ENCODE measurements at places on chromosomes 5 and 9.

DNA sequence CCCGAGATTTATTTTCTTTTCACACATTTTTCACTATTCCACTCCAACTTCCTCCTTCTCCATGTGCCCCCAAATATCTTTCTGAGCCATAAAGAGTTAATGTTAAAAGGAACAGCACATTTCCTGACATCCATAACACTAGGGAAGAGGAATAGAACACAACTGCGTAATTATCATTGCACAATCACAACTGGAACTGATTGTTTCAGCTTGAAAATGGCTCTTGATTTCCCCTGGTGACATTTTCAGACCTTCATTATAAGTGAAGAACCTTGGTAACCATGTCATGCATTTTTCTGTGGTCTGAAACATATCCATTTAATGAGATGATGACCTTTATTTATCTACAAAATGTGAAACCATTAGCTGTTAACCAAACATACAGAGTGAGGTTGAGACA lies 82.4 kb downstream of the PCSK1 start:
- DNase-seq, result no peak
- H3K4me1 ChIP-seq, result no peaks in the 10 kb centered on the region
- no peaks in the 10 kb centered on the region for H3K36me3 ChIP-seq
- no peak overlapping the region for H3K27ac ChIP-seq
- H3K27me3 ChIP-seq, result no peaks in the 10 kb centered on the region
- no peak overlapping the region for H3K4me3 ChIP-seq

DNA sequence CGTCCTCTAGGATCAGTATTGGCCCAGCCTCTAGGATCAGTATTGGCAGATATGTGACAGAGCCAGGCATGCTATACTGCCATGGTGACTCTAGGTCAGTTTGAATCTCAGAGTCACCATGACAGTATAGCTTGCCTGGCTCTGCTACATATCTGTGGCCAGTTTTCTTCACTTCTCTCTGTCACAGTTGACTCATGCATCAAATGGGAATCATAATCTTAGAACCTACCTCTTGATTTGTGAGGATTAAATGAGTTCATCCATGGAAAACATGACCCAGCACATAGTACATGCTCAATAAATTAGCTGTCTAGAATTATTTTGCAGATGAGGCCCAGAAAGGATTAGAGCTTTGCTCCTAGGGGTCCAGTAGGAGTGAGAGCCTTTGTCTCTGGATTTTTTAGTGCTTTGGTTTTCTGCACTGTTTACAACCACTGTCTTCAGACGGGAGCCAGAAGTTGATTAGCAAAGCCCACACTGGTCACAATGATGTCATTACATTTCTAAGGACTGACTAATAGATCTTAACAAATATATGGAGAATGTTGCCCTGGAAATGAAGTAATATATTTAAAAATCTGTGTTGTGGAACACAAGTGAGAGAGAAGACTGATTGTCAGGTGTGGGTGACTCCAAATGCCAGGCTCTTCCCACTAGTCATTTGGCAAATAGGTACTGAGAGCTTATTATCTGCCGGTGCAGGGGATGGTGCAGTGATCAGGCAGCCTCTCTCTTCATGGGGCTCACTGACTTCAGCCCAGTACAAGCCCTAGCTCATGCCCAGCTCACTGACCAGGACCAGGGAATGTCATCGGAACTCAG lies 76.0 kb downstream of the COL15A1 start:
- no peaks in the 10 kb centered on the region for H3K4me1 ChIP-seq

- no peak overlapping the region for H3K27ac ChIP-seq
- H3K4me1 ChIP-seq, result no peaks in the 10 kb centered on the region
- H3K4me3 ChIP-seq, result no peak overlapping the region
- no peak for DNase-seq
Measured at GRCh38 chr5:131996210-131997025, 15.0 kb downstream of the ACSL6 start.

DNA sequence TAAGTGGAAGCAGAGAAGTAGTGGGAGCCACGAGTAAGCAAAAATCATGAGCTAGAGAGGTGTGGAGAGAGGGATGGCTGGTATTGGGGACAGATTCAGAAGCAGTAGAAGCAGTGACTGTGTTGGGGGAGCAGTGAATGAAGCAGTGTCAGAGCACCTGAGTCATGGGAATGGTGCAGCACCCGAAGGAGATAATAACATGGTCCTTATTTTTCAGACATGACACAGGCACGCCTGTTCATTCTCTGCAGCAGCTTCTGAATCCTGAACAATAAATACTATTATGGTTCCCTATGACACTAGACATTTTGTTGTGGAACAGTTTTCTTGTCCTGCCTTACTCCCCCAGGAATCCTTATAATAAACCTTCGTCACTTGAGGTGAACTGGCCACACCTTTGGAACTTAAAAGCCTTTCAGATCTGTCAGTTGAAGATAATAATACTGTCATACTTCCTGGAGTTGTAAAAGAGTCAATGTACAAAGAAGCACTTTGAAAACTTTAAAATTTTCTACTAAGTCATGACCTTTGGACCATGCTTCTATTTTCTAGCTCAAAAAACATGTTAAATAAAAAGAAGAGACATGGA lies 7.0 kb upstream of the RASA1 start:
- no peak overlapping the region for H3K27ac ChIP-seq
- no peak for DNase-seq
- no peaks in the 10 kb centered on the region for H3K27me3 ChIP-seq
- no peaks in the 10 kb centered on the region for H3K4me1 ChIP-seq
- no peaks in the 10 kb centered on the region for H3K36me3 ChIP-seq
- H3K4me3 ChIP-seq, result no peak overlapping the region

GRCh38 chr9:131755541-131756198 lies 15.8 kb upstream of the RAPGEF1 start:
- H3K27ac ChIP-seq, result no peak overlapping the region
- H3K4me1 ChIP-seq, result no peaks in the 10 kb centered on the region
- H3K27me3 ChIP-seq, result peaks cover 13% of the 10 kb centered on the region
- H3K4me3 ChIP-seq, result no peak overlapping the region
- no peaks in the 10 kb centered on the region for H3K36me3 ChIP-seq

GRCh38 chr5:178249191-178249989 lies 16.8 kb upstream of the PHYKPL start:
- no peak overlapping the region for H3K27ac ChIP-seq
- H3K27me3 ChIP-seq, result no peaks in the 10 kb centered on the region
- no peak overlapping the region for H3K4me3 ChIP-seq

- no peak for DNase-seq
- H3K27ac ChIP-seq, result no peak overlapping the region
- no peaks in the 10 kb centered on the region for H3K36me3 ChIP-seq
- no peaks in the 10 kb centered on the region for H3K27me3 ChIP-seq
Measured at GRCh38 chr9:18936094-18936871, 96.7 kb downstream of the SAXO1 start.

DNA sequence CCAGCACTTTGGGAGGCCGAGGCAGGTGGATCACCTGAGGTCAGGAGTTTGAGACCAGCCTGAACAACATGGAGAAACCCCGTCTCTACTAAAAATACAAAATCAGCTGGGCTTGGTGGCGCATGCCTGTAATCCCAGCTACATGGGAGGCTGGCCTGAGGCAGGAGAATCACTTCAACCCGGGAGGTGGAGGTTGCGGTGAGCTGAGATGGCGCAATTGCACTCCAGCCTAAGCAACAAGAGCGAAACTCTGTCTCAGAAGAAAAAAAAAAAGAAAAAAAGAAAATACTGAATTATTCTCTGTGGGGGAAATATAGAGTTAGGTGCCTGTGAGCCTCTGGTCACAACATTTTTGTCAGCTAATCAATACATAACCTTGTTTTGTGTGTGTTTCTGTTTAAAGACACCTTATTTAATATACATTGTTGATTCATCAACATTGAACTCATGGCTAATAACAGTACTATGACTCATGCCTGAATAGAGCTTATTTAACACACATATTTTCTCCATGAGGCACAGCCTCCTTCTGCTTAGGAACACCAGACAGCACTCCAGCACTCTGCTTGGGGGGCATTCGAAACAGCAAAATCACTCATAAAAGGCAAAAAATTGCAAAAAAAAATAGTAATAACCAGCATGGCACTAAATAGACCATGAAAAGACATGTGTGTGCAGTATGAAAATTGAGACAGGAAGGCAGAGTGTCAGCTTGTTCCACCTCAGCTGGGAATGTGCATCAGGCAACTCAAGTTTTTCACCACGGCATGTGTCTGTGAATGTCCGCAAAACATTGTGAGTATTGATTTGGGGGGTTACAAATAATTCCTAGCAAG lies at the start of gene IL31RA:
TSS of gene IL31RA (plus strand) at position 519 of the 836 bp plus-strand sequence. CDS start at position 733, 214 bp downstream.
- H3K27ac ChIP-seq, result no peak within 1 kb of the TSS
- no peak within 1 kb of the TSS for H3K4me3 ChIP-seq
- no peaks in the 10 kb centered on the region for H3K36me3 ChIP-seq
- H3K27me3 ChIP-seq, result no peaks in the 10 kb centered on the region

DNA sequence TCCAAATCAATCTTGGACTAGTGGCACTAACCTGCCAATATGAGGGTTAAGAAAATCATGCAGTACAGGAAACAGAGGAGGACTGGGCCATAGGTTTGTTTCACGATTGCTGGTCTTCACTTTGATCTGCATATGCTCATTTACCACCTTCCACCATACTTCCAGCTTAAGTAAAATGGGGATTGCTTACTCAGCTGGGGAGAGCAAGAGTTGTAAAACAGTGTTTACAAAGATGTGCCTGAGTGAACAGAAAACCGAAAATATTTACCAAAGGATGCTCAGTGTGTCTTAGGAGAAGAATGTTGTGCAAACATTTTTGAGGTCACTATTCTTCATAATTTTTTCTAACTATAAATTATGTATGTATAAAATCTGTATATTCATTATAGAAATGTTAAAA lies 65.1 kb upstream of the DNAH5 start:
- no peaks in the 10 kb centered on the region for H3K4me1 ChIP-seq
- no peak for DNase-seq
- no peaks in the 10 kb centered on the region for H3K27me3 ChIP-seq
- no peaks in the 10 kb centered on the region for H3K36me3 ChIP-seq
- H3K27ac ChIP-seq, result peak overlapping the region; percentile 45
- no peak overlapping the region for H3K4me3 ChIP-seq

DNA sequence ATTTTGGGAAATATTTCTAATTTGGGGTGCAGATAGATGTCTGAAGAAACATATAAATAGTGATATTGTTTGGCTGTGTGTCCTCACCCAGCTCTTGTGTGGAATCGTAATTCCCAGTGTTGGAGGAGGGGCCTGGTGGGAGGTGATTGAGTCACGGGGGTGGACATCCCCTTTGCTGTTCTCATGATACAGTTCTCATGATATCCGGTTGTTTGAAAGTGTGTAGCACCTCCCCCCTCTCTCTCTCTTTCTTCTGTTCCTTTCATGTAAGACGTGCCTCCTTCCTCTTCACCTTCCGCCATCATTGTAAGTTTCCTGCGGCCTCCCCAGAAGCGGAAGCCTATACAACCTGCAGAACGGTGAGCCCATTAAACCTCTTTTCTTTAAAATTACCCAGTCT lies 11.4 kb upstream of the ADAMTS16 start:
- no peaks in the 10 kb centered on the region for H3K27me3 ChIP-seq
- H3K27ac ChIP-seq, result no peak overlapping the region

GRCh38 chr9:37187292-37187691 lies 66.9 kb downstream of the ZCCHC7 start:
- no peaks in the 10 kb centered on the region for H3K27me3 ChIP-seq
- no peak overlapping the region for H3K27ac ChIP-seq
- H3K4me1 ChIP-seq, result no peaks in the 10 kb centered on the region
- no peaks in the 10 kb centered on the region for H3K36me3 ChIP-seq
- no peak overlapping the region for H3K4me3 ChIP-seq
- no peak for DNase-seq

GRCh38 chr5:43231977-43232376 lies 40.0 kb downstream of the NIM1K start:
- no peak overlapping the region for H3K4me3 ChIP-seq
- DNase-seq, result no peak
- H3K27ac ChIP-seq, result no peak overlapping the region
- H3K36me3 ChIP-seq, result no peaks in the 10 kb centered on the region

GRCh38 chr5:109882546-109882945 lies 192.8 kb downstream of the MAN2A1 start:
- H3K27ac ChIP-seq, result no peak overlapping the region
- H3K27me3 ChIP-seq, result no peaks in the 10 kb centered on the region
- no peaks in the 10 kb centered on the region for H3K36me3 ChIP-seq
- no peaks in the 10 kb centered on the region for H3K4me1 ChIP-seq

DNA sequence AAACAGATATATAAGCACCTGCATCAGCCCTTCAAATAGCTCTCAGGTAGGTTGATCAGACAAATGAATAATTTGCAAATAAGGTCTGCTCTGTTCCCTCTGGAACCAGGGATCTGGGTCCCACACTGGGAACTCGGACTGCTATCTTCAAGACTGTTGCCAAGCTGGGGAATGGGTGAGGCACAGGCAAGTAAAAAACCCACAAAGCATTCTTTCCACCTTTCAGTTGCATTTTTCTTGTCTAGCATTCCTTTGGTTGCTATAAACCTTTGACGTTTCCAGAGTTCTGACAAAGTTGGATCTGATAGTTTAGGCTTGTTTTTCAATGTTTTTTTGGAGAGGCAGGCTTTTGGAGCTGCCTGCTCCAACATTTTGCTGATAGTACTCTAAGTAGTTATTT lies 20.1 kb downstream of the FBXL17 start:
- no peak for DNase-seq
- no peaks in the 10 kb centered on the region for H3K36me3 ChIP-seq
- H3K27ac ChIP-seq, result no peak overlapping the region

GRCh38 chr5:62326702-62327101 lies 20.7 kb downstream of the KIF2A start:
- no peak overlapping the region for H3K27ac ChIP-seq
- no peak overlapping the region for H3K4me3 ChIP-seq
- no peak for DNase-seq

- no peaks in the 10 kb centered on the region for H3K27me3 ChIP-seq
- H3K36me3 ChIP-seq, result no peaks in the 10 kb centered on the region
- H3K4me1 ChIP-seq, result no peaks in the 10 kb centered on the region
- no peak overlapping the region for H3K4me3 ChIP-seq
Measured at GRCh38 chr9:132651259-132651658, 18.5 kb downstream of the DDX31 start.

GRCh38 chr9:95116808-95117204 lies 200.7 kb downstream of the FANCC start:
- DNase-seq, result no peak
- no peaks in the 10 kb centered on the region for H3K36me3 ChIP-seq
- H3K4me1 ChIP-seq, result no peaks in the 10 kb centered on the region
- no peaks in the 10 kb centered on the region for H3K27me3 ChIP-seq
- H3K4me3 ChIP-seq, result no peak overlapping the region
- H3K27ac ChIP-seq, result no peak overlapping the region

DNA sequence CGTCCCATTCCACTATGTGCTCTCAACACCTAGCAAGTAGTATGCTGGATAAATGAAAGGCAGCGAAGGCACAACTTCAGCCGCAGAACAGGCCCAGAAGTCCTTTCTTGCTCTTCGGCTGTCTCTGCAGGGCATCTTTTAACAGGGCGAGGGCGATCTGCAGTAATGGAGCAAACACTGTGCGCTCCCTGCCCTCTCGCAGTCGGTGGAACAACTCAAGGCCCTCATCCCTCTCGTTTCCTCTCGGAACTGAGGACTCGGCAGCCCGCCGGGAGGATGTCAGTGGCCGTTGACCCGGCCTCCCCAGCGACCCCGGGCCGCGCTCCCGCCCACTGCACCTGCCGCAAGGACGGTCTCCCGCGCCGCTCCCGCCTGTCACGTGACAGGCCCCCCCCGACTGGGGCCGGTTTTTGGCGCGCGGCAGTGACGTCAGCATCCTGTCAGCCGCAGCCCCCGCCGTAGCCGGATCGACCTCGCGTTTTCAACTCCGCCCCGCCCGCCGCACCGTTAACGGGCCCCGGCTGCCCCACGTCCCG lies 1.1 kb downstream of the ZNF367 start:
- no peaks in the 10 kb centered on the region for H3K27me3 ChIP-seq
- DNase-seq, result peak; percentile 79
- H3K4me3 ChIP-seq, result peak overlapping the region; percentile 80
- H3K4me1 ChIP-seq, result peaks cover 4% of the 10 kb centered on the region
- peak overlapping the region; percentile 97 for H3K27ac ChIP-seq

GRCh38 chr5:90873033-90873517 lies 314.5 kb downstream of the ADGRV1 start:
- no peak for DNase-seq
- no peak overlapping the region for H3K27ac ChIP-seq
- no peaks in the 10 kb centered on the region for H3K27me3 ChIP-seq
- H3K36me3 ChIP-seq, result no peaks in the 10 kb centered on the region
- H3K4me3 ChIP-seq, result no peak overlapping the region
- H3K4me1 ChIP-seq, result no peaks in the 10 kb centered on the region

All from breast epithelium (tissue), 4 donors.